Stimulated activated CD8-positive, alpha-beta memory T cell treated with anti-CD3 and anti-CD28 coated beads, Interleukin-4, amount 100 ng/mL, for 1 hour (primary cell): ENCODE measurements at places on chromosomes 7 and 10.

GRCh38 chr7:116161728-116162127, 48.6 kb upstream of the TES start:
- no peak for DNase-seq

GRCh38 chr7:28018020-28018419, 162.6 kb downstream of the JAZF1 start:
- DNase-seq, result no peak

- no peak for DNase-seq
These were observed 30.3 kb downstream of the CHAT start for GRCh38 chr10:49644035-49644646.

DNA sequence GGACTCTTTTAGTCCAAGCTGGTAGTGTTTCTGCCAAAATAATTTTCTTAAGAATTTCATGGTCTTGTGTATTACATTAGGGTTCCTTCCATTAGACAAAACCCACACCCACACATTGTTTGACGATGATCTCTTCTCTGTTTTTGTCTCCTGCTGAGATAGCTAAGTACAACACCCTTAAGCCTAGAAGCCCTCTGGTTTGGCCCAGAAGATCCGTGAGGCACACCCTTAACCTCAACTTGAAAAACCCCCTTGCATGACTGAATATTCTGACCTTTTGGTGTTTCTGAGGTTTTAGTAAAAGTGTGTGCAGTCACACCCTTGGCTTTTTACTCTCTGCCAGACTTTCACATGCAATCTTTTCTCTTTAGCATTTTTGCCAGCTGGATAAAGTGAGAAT, 29.3 kb upstream of the ERCC6 start:
- DNase-seq, result no peak

- DNase-seq, result no peak
These were observed 77.7 kb downstream of the OSBPL3 start for GRCh38 chr7:24902276-24902675.

- DNase-seq, result no peak
These were observed 75.4 kb upstream of the PDSS1 start for GRCh38 chr10:26621889-26622711.

GRCh38 chr10:62335326-62335725, 38.8 kb upstream of the ZNF365 start:
- no peak for DNase-seq
